ENCODE measurements at places on chromosomes 1 and 21.

DNA sequence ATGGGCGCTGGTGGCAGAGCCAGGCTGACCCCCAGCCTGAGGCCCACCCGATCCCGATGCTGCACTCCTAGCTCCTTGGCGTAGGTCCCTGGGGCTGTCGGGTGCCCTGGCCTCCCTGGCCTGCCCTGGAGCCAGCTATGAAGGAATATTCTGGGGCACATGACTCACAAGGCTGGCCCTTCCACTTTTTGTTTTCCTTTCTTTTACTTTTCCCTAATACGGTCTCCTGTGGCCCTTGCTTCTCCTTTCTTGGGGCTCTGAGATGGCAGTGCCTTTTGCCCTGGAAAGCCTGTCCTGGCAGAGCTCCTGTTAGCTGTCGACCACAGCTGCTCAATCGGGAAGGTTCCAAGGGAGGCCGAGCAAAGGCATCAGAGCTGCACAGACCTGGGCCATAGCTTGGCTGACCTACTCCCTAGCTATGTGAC lies 22.1 kb downstream of the ARHGEF10L start:
- no peaks in the 10 kb centered on the region for H3K27me3 ChIP-seq
- H3K27ac ChIP-seq: no peak overlapping the region
- no peaks in the 10 kb centered on the region for H3K36me3 ChIP-seq
- DNase-seq: no peak
- H3K4me1 ChIP-seq: peaks cover 27% of the 10 kb centered on the region
- H3K4me3 ChIP-seq: no peak overlapping the region

DNA sequence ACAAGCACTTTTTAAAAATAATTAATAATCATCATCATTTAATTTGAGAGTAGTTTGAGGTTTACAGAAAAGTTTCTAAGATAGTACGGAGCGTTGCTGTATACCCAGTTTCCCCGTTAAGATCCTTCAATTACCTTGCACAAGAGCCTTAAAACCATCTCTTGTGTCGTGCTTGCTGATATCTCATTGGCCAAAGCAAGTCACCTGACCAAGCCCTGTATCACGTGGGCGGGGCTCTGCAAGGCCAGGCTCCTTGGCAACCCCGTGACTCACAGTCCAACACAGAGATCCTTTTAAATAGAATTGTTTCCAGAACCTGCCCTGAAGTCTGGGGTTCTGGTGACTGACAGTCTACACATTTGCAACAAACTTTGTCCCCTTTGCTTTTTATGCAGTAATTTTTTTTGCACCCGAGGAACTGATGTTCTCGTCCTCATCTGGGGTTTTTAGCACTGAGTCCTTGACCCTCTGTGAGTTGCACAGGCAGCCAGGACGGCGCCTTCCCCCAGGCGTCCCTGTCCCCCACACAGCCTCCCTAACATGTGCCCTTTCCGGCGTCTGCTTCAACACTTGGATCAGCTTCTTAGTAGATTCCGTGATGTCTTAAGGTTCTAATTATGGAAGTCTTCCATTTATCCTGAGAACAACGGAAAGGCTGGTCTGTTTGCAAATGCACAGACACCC lies 183.3 kb upstream of the TMEM51 start:
- H3K4me3 ChIP-seq: no peak overlapping the region
- peak; percentile 29 for DNase-seq
- no peak overlapping the region for H3K27ac ChIP-seq
- H3K36me3 ChIP-seq: no peaks in the 10 kb centered on the region

DNA sequence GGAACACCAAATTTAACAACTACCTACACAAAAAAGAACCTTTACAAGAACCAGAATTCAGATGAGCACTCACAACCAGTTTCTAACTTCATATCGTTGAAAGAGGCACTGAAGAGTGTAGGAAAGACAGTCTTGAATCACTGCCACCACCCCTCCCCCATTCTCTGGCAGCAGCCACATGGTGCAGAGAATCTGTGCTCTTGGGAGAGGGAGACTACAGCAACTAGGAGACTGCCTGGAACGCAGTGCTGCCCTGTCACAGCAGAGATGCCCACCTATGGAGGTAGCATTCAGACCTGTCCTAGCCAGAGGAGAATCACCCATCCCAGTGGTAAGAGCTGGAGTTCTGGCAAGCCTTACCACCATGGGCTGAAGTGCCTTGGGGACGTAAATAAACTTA lies 7.3 kb downstream of the CCN1 start:
- no peak for DNase-seq
- H3K4me3 ChIP-seq: no peak overlapping the region
- H3K4me1 ChIP-seq: peaks cover 29% of the 10 kb centered on the region
- no peaks in the 10 kb centered on the region for H3K36me3 ChIP-seq
- no peaks in the 10 kb centered on the region for H3K27me3 ChIP-seq
- no peak overlapping the region for H3K27ac ChIP-seq

DNA sequence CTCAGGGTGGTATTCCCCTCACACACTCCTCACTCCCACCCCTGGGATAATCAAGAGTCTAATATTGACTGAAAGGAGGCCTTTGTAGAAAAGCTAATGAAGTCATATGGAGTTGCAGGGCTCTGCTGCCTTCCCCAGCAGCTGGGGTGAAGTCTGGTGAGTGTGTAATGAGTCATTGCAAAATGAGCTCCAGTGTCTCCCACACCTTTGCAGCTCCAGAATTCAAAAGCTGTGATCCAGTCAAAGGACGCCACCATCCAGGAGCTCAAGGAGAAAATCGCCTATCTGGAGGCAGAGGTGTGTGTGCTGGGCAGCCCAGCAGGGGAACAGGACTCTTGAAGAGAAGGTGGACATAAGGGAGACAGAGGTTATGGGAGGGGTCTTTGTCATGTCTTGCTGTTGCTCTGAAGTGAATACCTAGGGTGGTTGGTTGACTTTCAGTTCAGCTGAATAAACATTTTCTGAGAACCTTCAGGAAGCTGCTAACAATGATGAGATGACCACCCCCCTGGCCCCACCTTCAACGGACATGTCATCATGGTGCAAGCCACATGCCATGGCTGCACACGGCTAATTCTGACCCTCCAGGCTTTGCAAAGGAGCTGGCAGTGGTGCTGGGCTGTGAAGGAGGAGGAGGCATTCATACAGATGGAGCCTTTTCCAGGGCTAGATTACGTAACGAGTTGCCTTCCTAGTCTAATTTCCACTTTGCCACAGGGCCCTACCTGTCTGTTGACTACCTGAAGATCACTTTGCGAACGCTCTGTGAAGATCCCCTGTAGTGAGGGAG lies 32.2 kb upstream of the SNX27 start:
- H3K27me3 ChIP-seq: no peaks in the 10 kb centered on the region
- H3K4me1 ChIP-seq: no peaks in the 10 kb centered on the region
- no peak for DNase-seq
- H3K4me3 ChIP-seq: no peak overlapping the region
- no peaks in the 10 kb centered on the region for H3K36me3 ChIP-seq

- no peaks in the 10 kb centered on the region for H3K27me3 ChIP-seq
- no peak overlapping the region for H3K27ac ChIP-seq
- H3K4me1 ChIP-seq: no peaks in the 10 kb centered on the region
- DNase-seq: no peak
- H3K4me3 ChIP-seq: no peak overlapping the region
These were observed 8.5 kb downstream of the PRDM2 start for GRCh38 chr1:13708380-13708982.

DNA sequence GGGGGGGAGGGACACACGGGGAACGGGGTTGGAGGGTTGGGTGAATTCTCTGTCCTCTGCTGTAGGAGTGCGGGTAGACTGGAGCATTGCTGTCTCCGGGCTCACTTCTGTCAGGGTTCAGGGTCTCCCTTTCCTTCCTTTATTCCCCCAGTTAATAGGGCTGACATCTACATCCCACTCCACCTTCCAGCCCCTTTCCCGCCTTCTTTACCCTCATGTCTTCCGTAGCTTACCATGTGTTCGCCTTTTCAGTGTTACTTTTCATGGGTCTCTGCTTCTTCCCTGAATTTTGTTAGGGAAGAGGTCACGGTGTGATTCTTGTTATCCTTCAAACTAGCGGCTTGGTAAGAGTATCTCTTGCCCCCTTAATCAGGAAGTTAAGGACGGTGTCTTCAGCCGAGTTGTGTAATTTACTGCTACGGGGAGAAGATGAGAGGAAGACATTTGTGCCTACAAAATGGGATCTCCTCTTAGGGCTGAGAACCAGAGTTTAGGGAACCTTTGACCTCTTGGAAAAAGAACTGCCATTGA lies 917 bp downstream of the RAP1A start:
- H3K36me3 ChIP-seq: no peaks in the 10 kb centered on the region
- H3K4me3 ChIP-seq: peak overlapping the region; percentile 54
- peak overlapping the region; percentile 6 for H3K27ac ChIP-seq
- peaks cover 12% of the 10 kb centered on the region for H3K4me1 ChIP-seq
- no peak for DNase-seq
- no peaks in the 10 kb centered on the region for H3K27me3 ChIP-seq

- no peaks in the 10 kb centered on the region for H3K27me3 ChIP-seq
- DNase-seq: no peak
- H3K27ac ChIP-seq: no peak overlapping the region
- H3K4me1 ChIP-seq: no peaks in the 10 kb centered on the region
These were observed 31.4 kb downstream of the LY9 start for GRCh38 chr1:160827418-160827817.

GRCh38 chr1:43153443-43153842 lies 18.6 kb downstream of the EBNA1BP2 start:
- H3K27me3 ChIP-seq: peaks cover 4% of the 10 kb centered on the region
- H3K4me1 ChIP-seq: peaks cover 2% of the 10 kb centered on the region
- no peak overlapping the region for H3K27ac ChIP-seq

DNA sequence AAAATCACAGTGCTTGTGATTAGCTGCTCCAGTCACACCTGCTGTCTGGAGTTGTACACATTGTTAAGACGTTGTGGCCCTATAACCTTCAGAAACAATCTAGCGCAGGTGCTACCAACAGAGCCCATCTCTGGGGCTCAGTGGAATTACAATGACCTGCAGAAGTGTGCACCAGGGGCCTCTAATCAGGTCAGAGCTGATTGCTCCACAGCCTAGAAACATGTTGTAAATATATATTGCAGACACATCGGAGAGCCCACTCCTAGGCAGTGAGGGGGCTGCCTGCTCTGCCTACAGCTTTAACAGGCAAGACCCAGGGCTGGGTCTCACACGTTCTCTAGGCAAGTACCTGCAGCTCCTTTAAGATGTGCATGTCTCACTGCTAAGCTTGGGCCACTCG lies 302.0 kb downstream of the SIPA1L2 start:
- DNase-seq: no peak
- H3K4me1 ChIP-seq: no peaks in the 10 kb centered on the region
- H3K4me3 ChIP-seq: no peak overlapping the region
- H3K27me3 ChIP-seq: no peaks in the 10 kb centered on the region
- H3K36me3 ChIP-seq: no peaks in the 10 kb centered on the region
- no peak overlapping the region for H3K27ac ChIP-seq

GRCh38 chr1:221667504-221667903 lies 74.4 kb downstream of the DUSP10 start:
- H3K4me3 ChIP-seq: no peak overlapping the region
- no peaks in the 10 kb centered on the region for H3K27me3 ChIP-seq
- H3K27ac ChIP-seq: no peak overlapping the region
- H3K4me1 ChIP-seq: no peaks in the 10 kb centered on the region
- no peak for DNase-seq

GRCh38 chr1:208135354-208135753 lies 108.8 kb downstream of the PLXNA2 start:
- peaks cover 32% of the 10 kb centered on the region for H3K4me1 ChIP-seq
- no peak overlapping the region for H3K27ac ChIP-seq
- H3K27me3 ChIP-seq: peaks cover 15% of the 10 kb centered on the region

DNA sequence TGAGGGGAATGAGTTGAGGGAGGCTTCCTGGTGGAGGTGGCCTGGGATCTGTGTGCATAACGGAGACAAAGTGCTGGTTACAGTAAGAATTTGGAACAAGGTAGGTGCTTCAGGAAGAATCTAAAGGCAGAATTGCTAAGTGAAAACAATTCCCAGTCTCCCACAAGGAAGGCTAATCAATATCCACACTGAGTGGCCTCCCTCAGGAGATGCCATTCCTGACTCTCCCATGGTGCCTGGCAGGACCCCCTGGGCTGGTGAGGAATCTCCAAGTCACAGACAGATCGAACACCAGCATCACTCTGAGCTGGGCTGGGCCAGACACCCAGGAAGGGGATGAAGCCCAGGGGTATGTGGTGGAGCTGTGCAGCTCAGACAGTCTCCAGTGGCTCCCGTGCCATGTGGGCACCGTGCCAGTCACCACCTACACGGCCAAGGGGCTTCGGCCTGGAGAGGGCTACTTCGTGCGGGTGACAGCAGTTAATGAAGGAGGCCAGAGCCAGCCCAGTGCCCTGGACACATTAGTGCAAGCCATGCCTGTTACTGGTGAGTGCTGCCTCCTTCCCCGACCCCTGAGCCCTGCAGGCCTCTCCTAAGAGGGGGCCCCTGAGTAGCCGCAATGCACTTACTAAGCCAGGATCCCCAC lies 30.7 kb downstream of the IGFN1 start:
- no peaks in the 10 kb centered on the region for H3K36me3 ChIP-seq
- H3K4me3 ChIP-seq: no peak overlapping the region
- H3K27ac ChIP-seq: no peak overlapping the region
- H3K4me1 ChIP-seq: no peaks in the 10 kb centered on the region
- DNase-seq: no peak

- no peaks in the 10 kb centered on the region for H3K27me3 ChIP-seq
- H3K4me1 ChIP-seq: peaks cover 85% of the 10 kb centered on the region
- no peak overlapping the region for H3K4me3 ChIP-seq
- peak overlapping the region; percentile 82 for H3K27ac ChIP-seq
These were observed 257.7 kb downstream of the FAF1 start for GRCh38 chr1:50702395-50702794.

DNA sequence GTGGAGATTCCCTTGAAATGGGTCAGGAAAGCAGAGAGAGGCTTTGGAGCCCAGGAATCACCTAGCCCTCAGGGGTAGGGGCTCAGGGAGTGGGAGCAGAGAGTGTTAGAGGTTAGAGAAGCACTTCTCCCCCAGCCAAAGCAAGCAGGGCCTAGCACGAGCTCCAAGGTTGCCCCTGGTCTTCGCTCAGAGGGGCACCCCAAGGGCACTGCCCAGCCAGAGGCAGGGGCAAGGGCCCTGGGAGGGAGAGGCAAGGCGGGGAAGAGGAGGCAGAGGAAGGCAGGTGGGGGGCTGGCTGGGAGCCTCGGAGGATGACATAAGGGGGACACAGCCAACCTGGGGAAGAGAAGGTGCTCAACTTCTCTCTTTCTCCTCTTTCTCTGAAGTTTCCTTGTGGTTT lies 71.9 kb downstream of the CASZ1 start:
- peaks cover 53% of the 10 kb centered on the region for H3K4me1 ChIP-seq
- H3K27me3 ChIP-seq: no peaks in the 10 kb centered on the region
- H3K4me3 ChIP-seq: no peak overlapping the region
- no peak for DNase-seq

DNA sequence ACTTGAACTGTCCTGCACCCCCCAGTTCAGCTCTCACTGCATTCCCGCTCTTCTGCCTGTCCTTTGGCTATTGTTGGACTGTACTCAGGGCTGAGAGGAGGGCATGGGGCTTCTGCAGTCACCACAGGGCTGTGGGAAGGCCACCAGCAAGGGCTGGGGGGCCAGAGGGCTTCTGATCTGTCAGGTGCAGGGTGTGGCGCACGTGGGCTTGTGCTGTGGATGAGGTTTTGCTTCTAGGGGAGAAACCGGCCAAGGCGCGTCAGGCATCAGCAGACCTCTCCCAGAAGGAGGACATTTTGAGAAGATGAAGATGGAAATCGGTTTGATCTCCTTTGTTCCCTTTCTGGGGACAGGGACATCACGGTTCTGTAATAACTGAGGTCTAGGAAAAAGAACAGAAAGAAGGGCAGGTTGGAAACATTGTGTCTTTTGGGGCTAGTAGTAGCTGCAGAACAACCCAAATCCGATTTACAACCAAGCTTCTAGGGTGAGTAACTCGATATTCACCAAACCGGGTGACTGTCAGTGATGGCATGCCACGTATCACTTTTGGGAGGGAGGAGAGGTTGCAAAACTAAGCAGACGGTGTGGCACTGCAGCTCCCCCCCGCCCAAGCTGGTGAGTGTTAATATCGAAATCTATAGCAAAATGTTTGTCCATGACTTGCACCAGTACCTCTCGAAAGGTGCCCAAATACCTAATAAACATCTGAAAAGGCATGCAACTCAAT lies 40.9 kb downstream of the AGPAT3 start:
- no peak overlapping the region for H3K4me3 ChIP-seq
- H3K36me3 ChIP-seq: no peaks in the 10 kb centered on the region
- H3K27me3 ChIP-seq: no peaks in the 10 kb centered on the region
- no peaks in the 10 kb centered on the region for H3K4me1 ChIP-seq
- no peak overlapping the region for H3K27ac ChIP-seq

All from neural progenitor cell (in vitro differentiated cells).